Glutamatergic neuron (in vitro differentiated cells): ENCODE measurements at places on chromosomes 5 and 9. TPM values are rescaled to one million over a fixed set of nuclear protein-coding genes. Genes with fewer than 3 reads are reported as not detected.

- no peaks in the 10 kb centered on the region for H3K36me3 ChIP-seq
- peaks cover 8% of the 10 kb centered on the region for H3K4me1 ChIP-seq
- no peaks in the 10 kb centered on the region for H3K27me3 ChIP-seq
Measured at GRCh38 chr9:73034962-73035361, 82.1 kb upstream of the ALDH1A1 start.

DOCK8 gene
- total RNA-seq: 0.22 TPM

DNA sequence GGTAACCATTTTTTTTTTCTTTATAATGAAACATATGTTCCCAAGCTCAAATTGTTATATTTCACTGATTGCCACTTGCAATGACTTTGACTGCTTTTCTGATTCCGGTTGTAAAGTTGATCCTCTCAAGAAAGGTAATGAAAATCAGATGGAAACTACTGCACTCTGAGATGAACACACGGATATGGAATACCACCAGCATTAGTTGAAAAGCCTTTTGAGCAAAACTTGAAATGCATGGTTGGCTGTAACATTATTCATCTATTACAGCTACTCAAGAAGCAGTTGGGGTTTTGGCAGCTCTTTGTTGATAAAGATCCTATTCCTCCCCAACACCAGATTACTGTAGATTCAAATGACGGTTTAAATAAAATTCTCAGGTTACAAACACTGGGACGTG lies 591.6 kb upstream of the DMAC1 start:
- H3K4me3 ChIP-seq: no peak overlapping the region
- H3K27ac ChIP-seq: no peak overlapping the region
- H3K36me3 ChIP-seq: peaks cover 5% of the 10 kb centered on the region
- no peak for DNase-seq

DNA sequence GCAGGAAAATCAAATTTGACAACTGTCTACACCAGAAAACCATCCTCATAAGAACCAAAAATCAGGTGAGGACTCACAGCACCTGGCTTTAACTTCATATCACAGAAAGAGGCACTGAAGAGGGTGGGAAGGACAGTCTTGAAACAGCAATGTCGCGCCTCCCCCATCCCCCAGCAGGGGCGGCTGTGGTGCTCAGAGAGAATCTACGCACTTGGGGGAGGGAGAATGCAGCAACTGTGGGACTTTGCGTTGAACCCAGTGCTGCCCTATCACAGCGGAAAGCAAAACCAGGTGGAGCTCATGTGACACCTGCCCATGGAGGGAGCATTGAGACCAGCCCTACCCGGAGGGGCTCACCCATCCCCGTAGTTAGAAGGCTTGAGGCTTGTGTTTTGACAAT lies 191.8 kb downstream of the MSX2 start:
- H3K27ac ChIP-seq: no peak overlapping the region
- H3K4me3 ChIP-seq: no peak overlapping the region
- H3K36me3 ChIP-seq: no peaks in the 10 kb centered on the region
- DNase-seq: no peak
- H3K27me3 ChIP-seq: peaks cover 1% of the 10 kb centered on the region

GRCh38 chr9:104374711-104375110 lies 129.4 kb upstream of the OR13F1 start:
- peaks cover 8% of the 10 kb centered on the region for H3K4me1 ChIP-seq
- no peak overlapping the region for H3K4me3 ChIP-seq
- DNase-seq: no peak
- H3K36me3 ChIP-seq: no peaks in the 10 kb centered on the region
- no peaks in the 10 kb centered on the region for H3K27me3 ChIP-seq
- no peak overlapping the region for H3K27ac ChIP-seq

KIF4B gene
- not detected for total RNA-seq

GRCh38 chr5:162242416-162242815 lies 174.8 kb downstream of the GABRG2 start:
- H3K4me3 ChIP-seq: no peak overlapping the region
- no peaks in the 10 kb centered on the region for H3K4me1 ChIP-seq
- DNase-seq: no peak
- H3K27me3 ChIP-seq: no peaks in the 10 kb centered on the region

ADAMTSL1 gene
- 0.91 TPM for total RNA-seq

COL15A1 gene
- total RNA-seq: not detected

DNA sequence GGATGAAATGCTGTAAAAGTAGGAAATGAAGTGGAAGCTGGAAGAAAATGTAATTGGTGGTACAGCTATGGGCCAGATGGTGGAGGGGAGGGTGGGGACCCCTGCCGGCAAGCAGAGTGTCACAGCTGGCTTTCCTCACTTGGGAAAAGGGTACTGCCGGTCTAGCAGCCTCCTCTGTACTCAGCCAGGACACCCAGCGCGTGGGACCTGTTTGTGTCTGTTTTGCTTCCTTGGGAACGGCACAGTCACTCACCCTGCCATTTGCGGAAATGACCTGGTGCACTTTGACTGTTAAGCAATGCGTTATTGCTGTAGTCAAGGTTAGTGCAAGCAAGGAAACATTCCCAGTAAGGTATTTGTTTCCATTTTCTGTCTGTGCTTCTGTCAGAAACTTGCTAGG lies 10.1 kb downstream of the TMEM252 start:
- H3K4me3 ChIP-seq: no peak overlapping the region
- peak; percentile 31 for DNase-seq
- H3K36me3 ChIP-seq: no peaks in the 10 kb centered on the region
- peaks cover 2% of the 10 kb centered on the region for H3K4me1 ChIP-seq
- peaks cover 2% of the 10 kb centered on the region for H3K27me3 ChIP-seq
- H3K27ac ChIP-seq: no peak overlapping the region

SPINK4 gene
- not detected for total RNA-seq

DNA sequence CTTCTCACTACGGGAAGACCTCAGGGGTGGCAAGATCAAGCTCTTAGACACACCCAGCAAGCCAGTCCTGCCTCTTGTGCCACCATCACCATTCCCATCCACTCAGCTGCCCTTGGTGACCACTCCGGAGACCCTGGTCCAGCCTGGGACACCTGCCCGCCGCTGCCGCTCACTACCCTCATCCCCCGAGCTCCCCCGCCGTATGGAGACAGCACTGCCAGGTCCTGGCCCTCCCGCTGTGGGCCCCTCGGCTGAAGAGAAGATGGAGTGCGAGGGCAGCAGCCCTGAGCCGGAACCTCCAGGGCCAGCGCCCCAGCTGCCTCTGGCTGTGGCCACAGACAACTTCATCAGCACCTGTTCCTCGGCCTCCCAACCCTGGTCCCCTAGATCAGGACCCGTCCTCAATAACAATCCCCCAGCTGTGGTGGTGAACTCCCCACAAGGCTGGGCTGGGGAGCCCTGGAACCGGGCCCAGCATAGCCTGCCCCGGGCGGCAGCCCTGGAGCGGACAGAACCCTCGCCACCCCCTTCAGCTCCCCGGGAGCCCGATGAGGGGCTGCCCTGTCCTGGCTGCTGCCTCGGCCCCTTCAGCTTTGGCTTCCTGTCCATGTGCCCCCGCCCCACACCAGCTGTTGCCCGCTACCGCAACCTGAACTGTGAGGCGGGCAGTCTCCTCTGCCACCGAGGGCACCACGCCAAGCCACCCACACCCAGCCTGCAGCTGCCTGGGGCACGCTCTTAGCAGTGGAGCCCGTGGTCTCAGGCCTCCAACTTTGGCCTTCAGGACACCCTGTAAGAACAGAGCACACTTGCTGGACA lies 4.1 kb downstream of the TESK1 start:
- H3K36me3 ChIP-seq: no peaks in the 10 kb centered on the region
- H3K4me3 ChIP-seq: no peak overlapping the region
- peaks cover 9% of the 10 kb centered on the region for H3K27me3 ChIP-seq
- H3K4me1 ChIP-seq: no peaks in the 10 kb centered on the region
- DNase-seq: no peak

FOCAD gene
- total RNA-seq: 104 TPM

GRCh38 chr9:19769213-19769612 lies 19.6 kb downstream of the SLC24A2 start:
- H3K27me3 ChIP-seq: peaks cover 2% of the 10 kb centered on the region
- DNase-seq: no peak
- H3K4me3 ChIP-seq: no peak overlapping the region
- H3K27ac ChIP-seq: no peak overlapping the region

DNA sequence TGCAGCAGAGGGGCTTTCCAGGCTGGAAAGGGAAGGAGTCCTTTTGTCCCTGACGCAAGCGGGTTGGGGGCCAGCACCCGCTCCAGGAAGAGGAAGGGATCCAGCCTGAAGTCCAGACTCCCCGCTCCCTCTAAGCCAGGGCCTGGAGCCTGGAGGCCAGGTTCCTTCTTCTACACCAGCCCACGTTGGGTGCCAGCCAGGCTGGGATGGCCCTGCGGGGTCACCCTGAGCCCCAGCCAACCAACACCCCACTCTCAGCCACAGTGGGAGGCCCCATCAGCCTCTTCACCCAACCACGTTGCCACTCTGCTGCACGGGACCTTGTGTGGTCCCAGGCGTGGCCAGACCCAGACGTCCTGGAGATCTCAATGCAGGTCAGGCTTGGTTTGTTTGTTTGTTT lies 970 bp upstream of the FUT7 start:
- peaks cover 10% of the 10 kb centered on the region for H3K27me3 ChIP-seq
- H3K36me3 ChIP-seq: no peaks in the 10 kb centered on the region
- DNase-seq: no peak
- peak overlapping the region; percentile 9 for H3K4me3 ChIP-seq

SV2C gene
- 17.8 TPM for total RNA-seq

- no peak overlapping the region for H3K27ac ChIP-seq
- no peak overlapping the region for H3K4me3 ChIP-seq
- no peaks in the 10 kb centered on the region for H3K4me1 ChIP-seq
- no peak for DNase-seq
Measured at GRCh38 chr9:81989700-81990099, 1.1 kb downstream of the SPATA31D1 start.

- H3K36me3 ChIP-seq: no peaks in the 10 kb centered on the region
- peak overlapping the region; percentile 40 for H3K27ac ChIP-seq
- no peaks in the 10 kb centered on the region for H3K27me3 ChIP-seq
- H3K4me1 ChIP-seq: peaks cover 50% of the 10 kb centered on the region
- no peak for DNase-seq
Measured at GRCh38 chr5:72035831-72036230, 71.4 kb upstream of the MAP1B start.

DNA sequence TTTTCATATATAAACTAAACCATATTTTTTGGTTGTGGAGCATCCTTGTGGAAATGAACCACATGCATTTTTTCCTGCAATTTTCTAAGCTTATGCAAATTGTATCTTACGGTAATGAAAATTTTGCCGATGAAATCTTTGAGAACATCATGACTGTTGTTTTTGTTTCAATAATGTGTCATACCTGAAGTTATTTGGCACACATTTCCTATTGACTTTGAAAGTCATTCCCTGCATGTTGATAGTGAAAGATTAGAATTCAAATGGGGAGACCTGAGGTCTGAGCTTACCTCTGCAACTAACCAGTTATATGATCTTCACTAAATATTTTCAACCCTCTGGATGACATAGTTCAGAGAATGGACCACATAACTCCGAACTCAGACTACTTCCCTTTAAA lies 88.5 kb downstream of the PRR16 start:
- H3K4me1 ChIP-seq: no peaks in the 10 kb centered on the region
- no peak overlapping the region for H3K4me3 ChIP-seq
- no peak overlapping the region for H3K27ac ChIP-seq
- no peaks in the 10 kb centered on the region for H3K27me3 ChIP-seq

PAM gene
- 192 TPM for total RNA-seq

RAB14 gene
- 50.7 TPM for total RNA-seq

DNA sequence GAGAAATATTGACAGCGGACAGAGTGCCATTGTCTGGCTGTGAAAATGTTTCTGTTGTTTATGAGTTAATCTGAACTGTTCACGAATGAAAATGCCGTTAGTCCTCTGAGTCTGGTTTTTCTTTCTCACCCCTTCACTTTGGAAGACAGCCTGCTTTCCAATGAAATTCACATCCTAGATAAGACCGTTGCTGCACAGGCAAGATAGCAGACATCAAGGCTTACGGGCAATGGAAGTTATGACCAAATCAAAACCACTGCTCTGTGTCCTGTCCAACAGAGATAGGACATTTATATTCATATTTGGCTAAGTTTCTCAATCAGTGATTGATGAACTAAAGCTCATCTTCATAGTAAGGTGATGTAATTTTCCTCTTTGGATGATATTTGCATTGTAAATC lies 180.0 kb upstream of the DMAC1 start:
- DNase-seq: no peak
- H3K36me3 ChIP-seq: no peaks in the 10 kb centered on the region
- H3K4me3 ChIP-seq: no peak overlapping the region

ADAMTS19 gene
- 22.1 TPM for total RNA-seq

- no peak for DNase-seq
- no peak overlapping the region for H3K4me3 ChIP-seq
- no peak overlapping the region for H3K27ac ChIP-seq
Measured at GRCh38 chr5:58071566-58071965, 388.3 kb downstream of the PLK2 start.

DNA sequence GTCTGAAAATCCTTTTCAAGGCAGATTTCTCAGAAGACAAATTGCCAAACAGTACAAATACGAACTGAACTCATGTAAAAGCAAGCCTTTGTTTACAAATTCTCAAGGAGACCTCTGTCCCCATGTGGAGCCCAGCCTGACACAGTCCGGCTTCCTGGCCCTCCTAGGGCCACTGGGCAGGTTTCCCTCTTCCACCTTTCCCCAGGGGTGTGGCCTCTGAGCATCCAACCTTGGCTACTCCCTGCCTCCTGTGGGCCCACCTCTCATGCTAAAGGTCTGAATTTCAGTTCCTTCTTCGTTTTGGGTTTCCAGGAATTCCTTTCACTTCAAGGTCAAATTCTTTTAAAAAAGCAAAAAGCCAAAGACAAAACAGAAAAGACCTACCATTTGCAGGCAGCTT lies 10.1 kb downstream of the DAP start:
- H3K27me3 ChIP-seq: peaks cover 4% of the 10 kb centered on the region
- no peak for DNase-seq
- H3K4me3 ChIP-seq: no peak overlapping the region
- peaks cover 9% of the 10 kb centered on the region for H3K4me1 ChIP-seq
- no peak overlapping the region for H3K27ac ChIP-seq

- no peak for DNase-seq
- H3K4me1 ChIP-seq: no peaks in the 10 kb centered on the region
- H3K27me3 ChIP-seq: no peaks in the 10 kb centered on the region
- no peaks in the 10 kb centered on the region for H3K36me3 ChIP-seq
- no peak overlapping the region for H3K4me3 ChIP-seq
- no peak overlapping the region for H3K27ac ChIP-seq
Measured at GRCh38 chr9:121021301-121021700, 28.8 kb downstream of the C5 start.

DNA sequence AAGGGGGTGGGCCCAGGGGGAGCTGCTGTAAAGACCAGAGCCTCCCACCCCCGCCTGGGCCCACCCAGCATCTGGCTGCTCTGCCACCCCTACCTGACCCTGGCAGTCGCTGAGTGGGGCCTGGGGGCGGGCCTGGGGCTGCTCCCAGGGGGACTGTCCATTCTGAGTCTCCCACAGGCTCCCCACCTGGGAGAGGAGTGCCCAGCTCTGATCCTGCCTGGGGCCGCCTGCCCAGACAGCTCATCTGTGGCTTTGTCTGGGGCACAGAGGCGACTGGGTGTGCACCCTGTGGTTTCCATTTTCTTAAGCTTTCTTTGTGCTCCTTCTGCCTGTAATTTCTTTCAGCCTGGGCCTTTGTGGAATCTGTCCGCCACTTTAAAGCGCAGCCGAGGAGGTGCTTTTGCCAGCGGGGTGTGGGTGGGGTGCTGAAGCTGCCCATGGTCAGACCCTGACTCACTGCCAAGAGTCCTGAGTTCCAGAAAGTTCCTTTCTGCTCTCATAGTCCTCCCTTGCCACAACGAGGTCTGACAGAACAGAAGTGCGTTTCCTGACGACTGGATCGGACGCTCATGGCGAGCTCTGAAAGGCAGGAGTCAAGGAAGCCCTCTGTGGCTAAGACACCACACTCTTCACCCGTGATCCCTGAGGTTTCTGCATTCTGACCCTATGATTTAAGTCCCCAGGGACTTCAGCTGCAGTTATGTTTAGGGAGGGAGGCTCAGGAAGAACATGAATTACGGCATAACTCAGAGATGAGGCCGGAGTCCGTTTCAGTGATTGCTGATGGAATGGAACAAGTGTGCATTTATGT lies 225.0 kb downstream of the FANCC start:
- H3K36me3 ChIP-seq: no peaks in the 10 kb centered on the region
- peaks cover 5% of the 10 kb centered on the region for H3K27me3 ChIP-seq
- no peak for DNase-seq
- no peak overlapping the region for H3K4me3 ChIP-seq
